ENCODE measurements at places on chromosomes 3 and 15.

GRCh38 chr3:189570916-189571315 is 60.3 kb upstream of the TP63 start:
- no peak for DNase-seq

GRCh38 chr3:14803981-14804834 is 14.6 kb upstream of the FGD5 start:
- DNase-seq: no peak

DNA sequence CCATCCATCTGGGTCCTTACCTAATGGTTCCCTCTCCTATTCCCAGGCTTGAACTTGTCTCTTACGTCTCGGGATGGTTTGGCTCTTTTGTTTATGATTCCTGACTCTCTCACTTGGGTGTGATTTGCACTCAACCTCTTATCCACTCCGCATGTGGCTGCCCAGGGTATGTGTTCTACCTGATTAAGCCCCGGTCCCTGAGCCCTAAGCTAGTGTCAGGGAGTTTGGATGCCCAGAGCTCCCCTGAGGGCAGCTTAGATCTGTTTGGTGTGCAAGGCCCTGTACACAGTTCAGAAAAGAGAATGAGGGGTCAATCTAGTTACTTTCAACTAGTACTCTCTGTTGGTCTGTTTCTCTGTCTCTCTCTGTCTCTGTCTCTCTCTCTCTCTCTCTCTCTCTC is 15.9 kb upstream of the STARD5 start:
- DNase-seq: no peak

DNA sequence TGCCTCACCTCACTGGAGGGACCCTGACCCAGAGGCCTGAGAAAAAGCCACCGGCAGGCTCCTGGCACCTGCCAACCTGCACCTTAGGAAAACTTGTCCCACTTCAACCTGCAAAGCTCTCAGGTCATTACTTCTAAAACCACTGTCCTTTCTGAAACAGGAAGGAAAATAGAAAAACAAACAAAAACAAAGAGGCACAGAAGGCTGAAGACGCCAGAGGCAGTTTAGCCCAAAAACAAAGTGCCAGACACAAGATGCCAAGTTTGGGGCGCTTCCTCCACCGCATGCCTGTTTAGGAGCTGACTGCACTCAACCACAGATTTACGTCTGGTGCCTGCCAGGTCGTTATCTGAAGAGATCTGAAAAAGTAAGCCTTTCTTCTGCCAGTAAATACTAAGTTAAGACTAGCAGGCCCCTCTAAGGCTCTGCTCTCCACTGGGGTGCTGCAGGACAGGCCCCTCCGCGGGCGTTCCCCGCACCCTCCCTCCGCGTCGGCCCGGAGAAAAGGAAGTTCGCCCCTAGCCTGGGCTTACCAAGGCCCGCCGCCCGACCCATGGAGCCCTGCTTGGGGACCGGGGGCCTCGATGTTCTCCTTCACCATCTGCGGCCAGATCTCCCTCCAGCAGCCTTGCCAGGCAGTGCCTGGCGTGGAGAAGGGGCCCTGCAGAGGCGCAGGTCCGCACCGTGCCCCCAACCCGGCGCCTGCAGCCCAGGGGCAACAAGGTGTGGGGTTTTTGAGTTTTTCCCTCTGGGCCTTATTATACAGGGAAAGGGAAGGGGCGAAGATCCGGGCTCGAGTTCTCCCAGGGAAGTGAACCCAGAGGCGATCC is 1.3 kb downstream of the GOLGA8A start:
- no peak for DNase-seq

- no peak for DNase-seq
Observed at GRCh38 chr3:181176601-181177000, 187.1 kb upstream of the DNAJC19 start.

DNA sequence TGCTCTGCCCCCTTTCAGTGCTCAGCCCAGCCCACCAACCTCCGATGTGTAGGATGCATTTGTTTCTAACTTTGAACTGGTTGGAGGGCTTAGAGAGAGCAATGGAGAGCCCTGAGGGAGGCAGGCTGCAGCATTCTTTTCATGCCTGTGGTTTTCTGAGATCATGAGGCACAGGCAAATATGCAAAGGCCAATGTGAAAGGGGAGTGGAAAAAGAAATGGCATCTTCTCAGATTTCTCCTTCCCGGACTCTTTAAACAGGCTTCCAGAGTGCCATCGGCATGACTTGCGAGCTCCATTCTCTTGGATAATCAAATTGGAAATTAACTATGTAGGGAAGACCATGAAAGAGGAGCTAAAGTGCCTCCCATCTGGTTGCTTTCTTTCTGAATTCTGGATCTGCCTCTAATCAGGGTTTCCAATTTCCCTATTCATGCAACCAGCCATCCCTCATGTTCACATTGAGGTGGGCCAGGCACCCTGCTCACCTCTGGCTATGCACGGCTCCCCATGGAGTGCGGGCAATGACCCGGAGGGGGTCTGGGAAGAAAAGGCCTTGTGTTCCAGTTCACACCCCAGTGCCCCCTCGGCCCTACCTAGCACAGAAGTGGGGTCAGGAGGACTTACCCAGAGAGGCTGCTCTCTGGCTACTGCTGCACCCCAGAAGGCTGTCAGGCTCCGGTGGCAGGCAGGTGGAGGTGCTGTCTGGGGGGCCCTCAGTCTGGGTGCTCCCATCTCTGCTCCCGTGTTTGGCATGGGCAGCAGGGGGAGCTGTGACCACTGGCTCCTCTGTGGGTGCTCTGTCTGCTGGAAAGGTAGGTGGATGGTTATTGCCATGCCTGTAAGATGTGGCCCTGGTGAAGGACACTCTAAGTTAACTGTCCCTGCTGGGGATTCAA is 16.1 kb downstream of the AMOTL2 start:
- DNase-seq: peak; percentile 88

- no peak for DNase-seq
Observed at GRCh38 chr3:53223541-53223966, 32.3 kb downstream of the TKT start.

DNA sequence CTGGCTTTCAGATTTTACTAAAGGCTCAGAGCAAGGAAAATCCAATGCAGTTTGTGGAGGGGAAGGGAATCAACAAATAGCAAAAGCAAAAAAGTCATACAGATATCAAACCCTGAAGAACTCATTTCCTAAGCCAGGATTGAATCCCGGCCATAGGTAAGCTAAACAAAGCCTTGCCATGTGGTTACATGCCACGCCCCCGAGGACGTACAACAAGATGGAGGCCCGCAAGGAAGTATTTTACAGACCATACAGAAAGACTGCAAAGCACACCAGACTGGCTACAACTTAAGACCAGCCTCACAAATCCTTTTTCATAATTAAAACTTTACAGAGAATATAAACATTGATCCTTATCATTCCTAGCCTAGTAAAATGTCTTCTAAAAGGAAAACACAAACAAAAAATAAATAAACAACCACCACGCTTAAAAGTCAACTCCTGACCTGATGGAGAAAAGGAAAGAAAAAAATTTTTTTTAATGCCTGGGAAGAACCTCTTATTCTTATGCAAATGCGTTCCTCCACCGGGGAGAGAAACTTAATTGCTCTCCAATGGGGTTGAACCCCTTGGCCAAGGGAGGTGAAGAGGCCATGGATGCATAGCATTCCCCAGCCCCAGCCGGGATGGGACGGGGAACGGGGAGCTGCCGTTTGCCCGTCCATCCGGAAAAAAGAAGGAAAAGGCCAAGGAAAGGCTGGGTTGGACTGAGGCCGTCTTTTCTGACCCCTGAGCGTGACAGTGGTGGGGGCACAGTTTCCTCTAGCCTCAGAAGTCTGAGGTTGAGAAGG is 39.3 kb downstream of the IL1RAP start:
- no peak for DNase-seq

GRCh38 chr15:42136513-42136912 is 19.9 kb downstream of the PLA2G4F start:
- DNase-seq: no peak

- DNase-seq: no peak
Observed at GRCh38 chr3:156311431-156311830, 191.1 kb downstream of the KCNAB1 start.

DNA sequence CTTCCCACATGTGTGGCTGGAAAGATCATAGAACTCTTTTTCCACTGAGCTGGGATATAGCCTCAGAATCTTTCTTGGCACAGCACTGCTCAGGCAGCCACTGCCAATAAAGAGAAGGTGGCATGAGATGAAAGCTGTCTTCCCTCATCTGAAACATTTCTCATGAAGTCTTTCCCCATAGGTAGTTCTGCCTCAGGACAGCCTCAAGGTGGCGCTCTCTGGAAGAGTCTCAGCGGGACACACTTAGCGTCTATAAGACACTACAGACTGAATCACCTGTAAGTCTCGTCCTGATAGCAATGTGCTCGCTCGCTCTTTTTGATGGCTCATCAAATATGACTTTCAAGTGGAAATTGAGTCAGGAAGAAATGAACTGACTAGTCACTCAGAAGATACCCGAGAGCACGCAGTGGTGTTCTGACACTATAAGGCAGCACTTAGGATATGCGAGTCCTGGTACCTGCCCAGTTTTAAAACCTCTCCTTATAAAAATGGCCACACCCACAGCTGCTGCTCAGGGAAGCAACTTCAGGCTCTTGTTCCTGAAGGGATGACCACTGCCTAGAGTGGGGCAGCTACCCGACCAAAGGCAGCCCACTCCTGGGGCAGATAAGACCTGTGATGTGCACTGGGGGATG is 269.5 kb downstream of the SUCLG2 start:
- DNase-seq: no peak

DNA sequence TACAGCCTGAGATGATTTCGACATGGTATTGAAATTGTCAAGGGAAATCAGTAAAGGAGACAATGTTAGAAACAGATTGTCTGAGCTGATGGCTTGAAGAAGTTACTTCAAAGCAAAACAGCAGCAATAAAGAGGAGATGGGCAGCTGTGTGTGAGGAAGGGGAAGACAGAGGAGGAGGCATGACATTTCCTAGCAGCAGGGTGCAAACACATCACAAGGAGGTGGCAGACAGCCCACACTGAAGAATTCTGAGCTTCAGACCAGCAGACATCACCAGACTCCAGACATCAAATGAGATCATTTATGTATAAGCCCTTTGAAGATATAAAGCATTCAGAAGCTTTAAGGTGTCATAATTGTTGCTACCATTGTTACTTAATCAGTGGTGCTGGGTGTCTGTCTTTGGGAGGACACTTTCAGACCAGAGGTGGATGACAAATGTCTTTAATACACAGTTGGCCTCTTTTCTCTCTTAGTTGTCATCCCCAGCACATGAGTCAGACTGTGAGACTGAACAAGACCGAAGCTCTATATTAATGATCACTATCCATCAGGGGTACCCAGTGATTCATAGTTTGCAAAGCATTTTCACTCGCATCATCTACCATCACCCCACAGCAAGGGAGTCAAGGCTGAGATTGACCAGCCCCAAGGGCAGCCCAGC is 203.9 kb downstream of the MINAR1 start:
- no peak for DNase-seq

GRCh38 chr3:22308871-22309270 is 557.9 kb upstream of the ZNF385D start:
- DNase-seq: no peak

GRCh38 chr3:13707456-13707855 is 158.5 kb downstream of the FBLN2 start:
- DNase-seq: no peak

DNA sequence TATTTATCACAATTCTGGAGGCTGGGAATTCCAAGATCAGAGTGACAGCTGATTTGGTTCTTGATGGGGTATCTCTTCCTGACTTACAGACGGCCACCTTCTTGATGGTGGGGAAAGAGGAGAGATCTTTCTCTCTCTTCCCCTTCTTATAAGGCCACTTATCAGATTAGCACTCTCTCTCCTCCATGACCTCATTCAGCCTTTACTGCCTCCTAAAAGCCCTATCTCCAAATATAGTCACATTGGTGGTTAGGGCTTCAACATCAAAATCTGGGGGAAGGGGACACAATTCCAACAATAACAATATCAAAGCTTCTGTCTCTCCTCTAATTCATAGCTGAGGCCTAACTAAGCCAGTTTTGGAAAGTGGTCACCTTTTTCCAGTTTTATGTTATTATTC is 91.7 kb upstream of the MBNL1 start:
- DNase-seq: no peak

DNA sequence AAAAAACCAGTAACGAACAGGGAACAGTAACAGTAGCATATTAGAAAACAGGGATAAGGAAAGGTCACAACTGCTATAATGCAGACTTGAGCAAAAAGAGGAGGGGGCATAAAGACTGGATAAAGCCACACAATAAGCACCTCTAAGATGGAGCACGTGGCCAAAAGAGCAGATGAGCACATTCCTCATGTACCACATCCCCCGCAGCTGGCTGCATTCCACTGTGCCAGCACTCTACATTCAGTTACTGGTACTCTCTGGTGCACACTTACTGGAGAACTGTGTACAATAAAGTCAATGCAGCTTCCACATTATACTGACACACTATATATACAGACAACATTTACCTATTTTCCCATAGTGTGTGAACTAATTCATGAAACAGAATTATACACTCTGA is 64.7 kb downstream of the UBE3A start:
- no peak for DNase-seq

- peak; percentile 28 for DNase-seq
Observed at GRCh38 chr15:98548139-98548971, 100.0 kb upstream of the IGF1R start.

DNA sequence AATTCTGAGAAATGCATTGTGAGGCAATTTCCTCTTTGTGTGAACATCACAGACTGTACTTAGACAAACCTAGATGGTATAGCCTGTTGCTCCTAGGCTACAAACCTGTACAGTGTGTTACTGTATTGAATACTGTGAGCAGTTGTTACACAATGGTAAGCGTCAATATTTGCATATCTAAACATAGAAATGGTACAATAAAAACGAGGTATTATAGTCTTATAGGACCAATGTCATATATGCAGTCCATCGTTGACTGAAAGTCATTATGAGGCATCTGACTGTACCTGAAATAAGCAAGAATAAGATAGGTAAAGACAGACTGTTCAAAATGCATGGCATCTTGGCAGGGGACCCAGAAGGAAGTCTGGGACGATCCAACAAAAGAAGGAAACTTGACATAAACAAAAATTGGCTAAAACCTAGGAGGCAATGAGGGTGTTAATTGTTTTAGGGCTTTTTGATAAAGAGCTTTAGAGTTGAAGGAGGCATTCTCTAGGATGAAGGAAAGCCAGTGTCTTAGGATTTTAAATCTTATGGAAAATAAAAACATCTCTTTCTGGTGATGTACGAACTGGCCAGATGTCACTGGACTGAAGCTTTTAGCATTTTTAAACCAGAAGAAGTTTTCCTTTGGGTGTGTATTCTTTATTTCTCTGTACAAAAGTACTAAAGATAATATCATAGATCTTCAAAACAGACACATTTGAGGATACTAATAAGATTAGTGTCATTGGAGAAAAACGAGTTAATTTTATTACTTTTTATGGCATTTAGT is 9.2 kb upstream of the SPRED1 start:
- DNase-seq: no peak

DNA sequence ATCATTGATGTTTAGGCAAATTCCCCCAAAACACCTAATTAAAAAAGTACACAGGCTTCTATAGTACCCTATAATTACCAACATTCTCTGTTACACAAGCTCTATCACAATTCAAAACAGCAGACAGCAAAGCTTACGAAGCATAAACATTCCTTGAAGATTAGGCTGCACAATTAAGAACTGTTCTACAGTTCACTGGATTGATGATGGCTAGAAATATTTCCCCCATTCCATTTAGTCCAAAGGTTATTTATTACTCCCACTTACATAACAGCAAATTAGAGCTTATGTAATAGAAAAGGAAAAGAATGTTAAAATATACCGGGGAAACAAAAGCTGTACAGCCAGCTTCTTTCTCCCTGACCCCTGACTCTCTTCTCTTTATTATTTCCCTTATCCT is 49.3 kb downstream of the UACA start:
- DNase-seq: no peak

- no peak for DNase-seq
Observed at GRCh38 chr3:119588112-119588511, 8.8 kb downstream of the ADPRH start.

- no peak for DNase-seq
Observed at GRCh38 chr3:159632851-159633250, 355.8 kb upstream of the IL12A start.

Data from smooth muscle cell of the brain vasculature (primary cell).